Progenitor cell of endocrine pancreas (in vitro differentiated cells): ENCODE measurements at places on chromosomes 7 and 10. TPM values are rescaled to one million over a fixed set of nuclear protein-coding genes. Genes with fewer than 3 reads are reported as not detected.

The MUC12 gene
- total RNA-seq = 0.31 and 0.33 TPM in 2 replicates

GRCh38 chr7:2632733-2633537, 1.1 kb downstream of the TTYH3 start:
- no peak for DNase-seq

DNA sequence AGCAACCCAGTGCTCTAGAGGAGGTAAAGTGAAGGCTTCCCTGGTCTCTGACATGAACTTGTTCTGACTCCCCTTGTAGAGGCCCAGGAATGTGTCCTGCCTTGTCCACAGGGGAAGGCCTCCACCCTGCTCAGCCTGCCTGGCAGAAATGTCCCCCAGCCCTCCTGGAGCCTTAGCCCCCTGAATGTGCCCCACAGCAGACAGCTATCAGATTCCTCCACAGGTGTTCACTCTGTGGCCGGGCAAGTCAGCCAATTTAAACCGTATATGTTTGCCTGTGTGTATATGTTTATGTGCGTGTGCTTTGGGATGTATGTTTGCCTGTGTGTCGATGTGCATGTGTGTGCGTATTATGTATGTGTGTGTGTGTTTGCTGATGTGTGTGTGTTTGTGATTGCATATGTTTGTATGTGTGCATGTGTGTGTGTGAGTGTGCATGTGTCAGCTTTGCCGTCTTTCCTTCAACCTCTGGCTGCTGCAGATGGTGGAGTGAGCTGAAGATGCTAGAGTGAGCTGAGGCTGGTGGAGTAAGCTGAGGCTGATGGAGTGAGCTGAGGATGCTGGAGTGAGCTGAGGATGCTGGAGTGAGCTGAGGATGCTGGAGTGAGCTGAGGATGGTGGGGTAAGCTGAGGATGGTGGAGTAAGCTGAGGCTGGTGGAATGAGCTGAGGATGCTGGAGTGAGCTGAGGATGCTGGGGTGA, 68.9 kb upstream of the ANTXRL start:
- no peak for DNase-seq

GRCh38 chr7:141649865-141650634, 51.9 kb downstream of the DENND11 start:
- DNase-seq = peak; percentile 36

The GTF2IRD2 gene
- 36.2 and 37.0 TPM in 2 replicates for total RNA-seq

- DNase-seq = no peak
Observed at GRCh38 chr10:31867646-31868045, 61.0 kb downstream of the ARHGAP12 start.

The PTN gene
- 3.1 TPM in 2 replicates for total RNA-seq

- DNase-seq = no peak
Observed at GRCh38 chr7:41881331-41882130, 178.6 kb upstream of the INHBA start.

- no peak for DNase-seq
Observed at GRCh38 chr7:124907490-124907889, 22.1 kb downstream of the POT1 start.

DNA sequence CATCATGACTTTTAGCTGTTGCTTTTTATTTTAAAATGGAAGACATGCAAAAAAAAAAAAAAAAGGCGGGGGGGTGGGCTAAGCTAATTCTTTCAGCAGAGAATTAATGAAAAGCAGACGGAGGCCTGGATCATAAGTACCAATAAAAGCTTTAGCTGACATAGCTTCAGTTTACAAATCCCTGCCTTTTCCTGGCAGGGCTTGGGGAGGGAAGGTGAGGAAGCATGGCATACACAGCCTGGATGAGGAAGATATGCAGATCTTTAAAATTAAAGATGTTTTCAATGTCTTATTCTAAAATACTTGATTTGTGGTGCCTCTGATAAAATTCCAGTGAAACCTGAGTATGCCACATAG, 57.0 kb downstream of the ICA1 start:
- DNase-seq = no peak
